ENCODE measurements at places on chromosomes 16 and 17.

DNA sequence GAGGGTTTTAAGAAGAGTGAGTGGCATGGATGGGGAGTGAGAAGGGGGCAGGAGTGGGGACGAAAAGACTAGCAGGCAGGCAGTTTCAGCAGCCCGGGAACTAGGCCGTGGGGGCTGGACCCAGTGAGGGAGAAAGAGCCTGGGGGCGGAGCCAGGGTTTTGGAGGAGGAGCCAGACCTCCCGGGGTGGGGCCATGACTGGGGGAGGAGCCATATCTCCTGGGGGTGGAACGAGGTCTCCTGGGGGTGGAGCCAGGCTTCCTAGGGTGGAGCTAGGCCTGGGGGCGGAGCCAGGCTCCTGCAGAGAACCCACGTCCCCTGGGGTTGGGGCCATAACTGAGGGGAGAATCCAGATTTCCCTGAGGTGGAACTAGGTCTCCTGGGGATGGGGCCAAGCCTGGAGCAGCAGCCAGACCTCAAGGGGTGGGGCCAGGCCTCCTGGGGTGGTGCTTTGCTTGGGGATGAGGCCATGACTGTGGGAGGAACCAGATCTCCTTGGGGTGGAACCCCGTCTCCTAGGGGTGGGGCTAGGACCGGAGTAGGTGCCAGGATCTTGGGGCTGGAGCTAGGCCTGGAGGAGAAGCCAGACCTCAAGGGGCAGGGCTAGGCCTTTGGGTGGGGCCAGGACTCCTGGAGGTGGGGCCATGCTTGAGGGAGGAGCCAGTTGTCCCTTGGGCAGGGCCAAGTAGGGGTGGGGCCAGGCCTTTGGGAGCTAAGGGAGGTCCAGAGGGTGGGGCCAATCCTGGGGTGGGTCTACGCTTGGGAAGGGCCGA is 41.7 kb upstream of the JPH3 start:
- no peak for DNase-seq

DNA sequence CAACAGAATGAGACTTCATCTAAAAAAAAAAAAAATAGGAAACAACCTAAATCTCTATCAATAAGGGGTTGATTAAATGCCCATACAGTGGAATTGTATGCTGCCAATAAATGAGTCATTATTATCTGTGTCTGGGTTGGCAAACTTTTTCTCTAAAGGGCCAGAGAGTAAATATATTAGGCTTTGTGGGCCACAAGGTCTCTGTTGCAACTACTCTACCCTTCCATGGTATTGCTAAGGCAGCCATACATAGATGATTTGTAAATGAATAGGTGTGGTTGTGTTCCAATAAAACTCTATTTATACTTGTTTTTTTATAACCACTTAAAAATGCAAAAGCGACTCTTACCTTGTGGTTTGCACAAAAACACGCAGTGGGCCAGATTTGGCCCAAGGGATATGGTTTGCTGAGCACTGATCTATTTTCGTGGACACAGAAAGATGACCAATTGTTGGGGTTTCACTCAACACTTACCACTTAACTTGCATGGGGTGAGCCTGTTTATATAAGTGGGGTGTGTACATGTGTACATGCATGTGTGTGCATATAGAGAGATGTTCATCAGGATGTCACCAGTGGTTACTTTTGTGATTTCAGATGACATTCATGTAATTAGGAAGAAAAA is 12.4 kb upstream of the IL4R start:
- no peak for DNase-seq

GRCh38 chr16:82652826-82653225 is 26.1 kb downstream of the CDH13 start:
- DNase-seq: no peak

GRCh38 chr17:3986270-3986938 is 22.2 kb upstream of the ATP2A3 start:
- DNase-seq: no peak

DNA sequence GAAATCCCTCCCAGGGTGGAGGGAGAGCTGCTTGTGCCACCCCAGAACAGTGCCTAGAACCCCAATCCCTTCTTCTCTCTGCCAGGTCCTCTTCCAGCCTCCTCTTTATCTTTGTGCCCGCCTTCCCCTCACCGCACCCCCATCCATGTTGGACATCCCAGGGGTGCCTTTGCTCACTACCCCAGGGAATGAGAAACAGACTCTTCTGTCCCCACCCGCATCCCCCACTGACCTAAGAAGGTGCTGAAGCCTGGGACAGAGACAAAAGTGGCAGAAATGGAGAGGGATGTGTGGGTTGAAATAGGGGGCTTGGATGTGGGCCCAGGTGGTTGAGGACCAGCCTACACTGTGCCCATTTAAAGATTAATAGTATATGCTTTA is 17.0 kb downstream of the ALOX15B start:
- no peak for DNase-seq

- no peak for DNase-seq
These were observed 69.3 kb downstream of the STXBP4 start for GRCh38 chr17:55037828-55038227.

GRCh38 chr17:55601874-55602364 is 90.7 kb upstream of the SMIM36 start:
- peak; percentile 75 for DNase-seq

GRCh38 chr17:73308017-73308823 is 3.6 kb downstream of the CDC42EP4 start:
- DNase-seq: peak; percentile 98

DNA sequence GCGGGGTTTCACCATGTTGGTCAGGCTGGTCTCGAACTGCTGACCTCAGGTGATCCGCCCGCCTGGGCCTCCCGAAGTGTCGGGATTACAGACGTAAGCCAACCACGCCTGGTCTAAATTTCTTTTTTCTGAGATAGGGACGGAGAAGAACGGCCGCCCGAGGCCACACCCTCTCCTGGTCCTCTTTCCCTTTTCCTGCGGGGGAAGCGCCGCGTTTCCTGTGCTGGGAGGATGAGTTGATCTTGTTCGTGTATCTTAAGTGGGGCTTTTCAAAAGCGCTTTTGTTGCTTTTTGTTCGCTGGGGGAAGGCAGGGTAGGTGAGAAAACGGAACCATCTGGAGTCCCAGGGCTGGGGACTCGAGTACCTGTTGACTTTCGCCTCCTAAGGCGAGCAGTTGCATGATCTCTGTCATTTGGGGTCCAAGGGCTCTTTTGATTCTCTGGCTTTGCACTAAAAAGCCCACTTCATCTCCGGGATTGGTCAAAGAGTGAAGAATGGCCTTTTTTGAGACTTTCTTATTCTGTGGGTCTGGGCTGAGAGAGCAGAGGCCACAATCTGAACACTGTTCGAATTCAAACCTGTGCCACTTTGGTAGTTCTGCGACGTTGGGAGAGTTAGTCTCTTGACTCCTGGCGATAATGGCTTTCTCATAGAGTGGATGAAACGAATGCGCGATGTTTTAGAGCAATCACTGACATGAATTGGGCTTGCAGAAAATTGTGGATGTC is 1.3 kb downstream of the FUS start:
- peak; percentile 46 for DNase-seq

DNA sequence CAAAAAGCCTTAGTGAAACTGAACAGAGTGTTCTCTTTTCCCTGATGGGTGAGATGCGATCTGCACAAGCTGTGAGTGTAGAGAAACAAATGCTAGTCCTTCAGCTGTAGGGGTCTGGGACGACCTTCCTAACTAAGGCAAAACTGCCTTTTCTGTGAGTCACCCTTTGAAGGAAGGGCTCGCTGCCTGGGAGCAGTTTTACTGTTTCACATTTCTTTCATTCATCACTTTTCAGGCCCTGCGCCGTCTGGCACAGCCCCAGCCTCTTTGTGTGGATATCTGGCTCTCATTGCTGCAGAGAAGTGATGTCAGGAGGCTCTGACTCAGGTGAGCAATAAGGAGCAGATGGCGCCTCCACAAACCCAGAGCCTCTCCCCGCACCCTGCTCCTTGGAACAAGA is 57.4 kb downstream of the HS3ST3A1 start:
- peak; percentile 95 for DNase-seq

DNA sequence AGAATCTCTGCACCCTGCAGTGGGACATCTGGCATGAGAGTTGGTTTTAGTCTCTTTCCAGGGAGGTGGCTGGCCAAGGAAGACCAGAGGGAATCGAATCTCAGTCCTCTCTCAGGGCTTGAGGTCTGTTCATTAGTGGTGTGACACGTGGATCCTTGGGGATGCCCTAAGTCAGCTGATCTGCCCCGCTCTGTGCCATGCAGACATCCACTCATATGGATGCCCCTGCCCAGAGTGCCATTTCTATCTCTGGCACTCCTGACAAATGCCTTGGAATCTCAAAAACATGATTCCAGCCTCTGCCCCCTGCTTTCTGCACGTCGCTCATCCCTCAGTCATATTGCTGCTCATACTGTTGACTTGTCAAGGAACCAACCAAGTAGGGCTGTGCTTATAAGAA is 38.8 kb downstream of the WSCD1 start:
- DNase-seq: no peak

DNA sequence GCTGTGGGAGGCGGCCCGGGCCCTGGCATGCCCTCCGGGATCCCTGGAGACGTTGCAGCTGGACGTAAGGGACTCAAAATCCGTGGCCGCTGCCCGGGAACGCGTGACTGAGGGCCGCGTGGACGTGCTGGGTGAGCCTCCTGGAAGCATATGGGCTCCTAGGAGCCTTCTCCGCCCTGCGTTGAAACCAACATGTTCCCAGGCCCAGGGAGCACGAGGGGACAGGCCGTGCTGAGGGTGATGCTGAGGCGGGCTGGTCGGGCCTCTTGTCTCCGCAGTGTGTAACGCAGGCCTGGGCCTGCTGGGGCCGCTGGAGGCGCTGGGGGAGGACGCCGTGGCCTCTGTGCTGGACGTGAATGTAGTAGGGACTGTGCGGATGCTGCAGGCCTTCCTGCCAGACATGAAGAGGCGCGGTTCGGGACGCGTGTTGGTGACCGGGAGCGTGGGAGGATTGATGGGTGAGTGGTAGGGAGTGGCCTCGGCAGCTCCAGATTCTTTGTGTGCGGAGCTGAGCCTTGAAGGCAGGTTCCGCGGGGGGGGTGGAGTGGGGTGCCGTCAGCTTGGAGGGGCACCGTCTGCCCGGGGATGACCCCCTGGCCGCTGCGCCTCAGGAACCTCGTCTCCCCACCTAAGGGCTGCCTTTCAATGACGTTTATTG is 567 bp downstream of the HSD17B1 start:
- peak; percentile 50 for DNase-seq

DNA sequence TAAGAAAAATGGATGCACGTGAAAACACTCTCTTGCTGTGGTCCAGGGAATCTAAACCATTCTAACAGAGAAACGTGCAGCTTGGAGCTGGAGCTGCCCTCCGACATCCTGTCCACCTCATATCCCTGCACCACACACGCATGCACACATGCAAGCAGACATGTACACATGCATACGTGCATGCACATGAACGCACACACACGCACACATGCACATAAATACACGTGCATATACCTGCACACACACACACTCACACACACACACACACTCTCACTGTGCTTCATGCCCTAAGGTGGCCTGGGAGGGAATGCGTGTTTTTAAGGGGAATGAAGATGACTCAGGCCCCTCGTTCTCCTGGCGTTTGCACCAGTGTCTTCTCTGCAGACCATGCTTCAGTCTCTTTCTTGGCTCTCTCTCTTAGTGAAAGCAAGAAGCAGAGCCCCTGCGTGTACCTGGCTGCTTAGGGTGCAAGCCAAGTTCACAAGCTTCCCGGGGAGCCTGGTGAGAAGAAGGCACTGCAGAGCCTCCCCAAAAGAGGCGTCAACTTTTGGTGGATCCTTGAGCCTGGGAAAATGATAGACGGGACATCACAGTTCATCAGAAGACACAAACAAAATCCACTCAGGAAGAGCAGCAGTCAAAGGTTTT is 72.8 kb downstream of the GOSR1 start:
- DNase-seq: no peak

- no peak for DNase-seq
These were observed 130.7 kb downstream of the CPPED1 start for GRCh38 chr16:12672986-12673385.

DNA sequence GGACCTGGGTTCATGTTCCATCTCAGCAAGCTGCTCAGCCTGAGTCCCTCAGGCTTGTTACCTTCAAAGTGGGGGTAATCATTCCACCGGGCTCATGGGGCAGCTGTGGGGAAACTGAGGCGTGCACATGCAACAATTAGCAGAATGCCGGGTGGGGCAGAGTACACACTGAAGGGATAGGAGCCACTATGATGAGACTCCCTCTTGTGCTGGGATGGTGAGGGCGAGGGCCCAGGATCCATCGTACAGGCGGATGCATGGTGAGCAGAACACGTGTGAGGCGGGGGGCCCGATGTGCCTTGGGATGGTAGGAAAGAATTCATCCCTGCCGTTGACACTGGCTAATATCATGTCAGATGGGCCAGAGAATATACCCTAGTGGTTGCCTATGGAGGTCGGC is 25.5 kb upstream of the MAP3K14 start:
- no peak for DNase-seq

GRCh38 chr17:42904110-42904469 is 3.5 kb downstream of the G6PC1 start:
- DNase-seq: no peak

DNA sequence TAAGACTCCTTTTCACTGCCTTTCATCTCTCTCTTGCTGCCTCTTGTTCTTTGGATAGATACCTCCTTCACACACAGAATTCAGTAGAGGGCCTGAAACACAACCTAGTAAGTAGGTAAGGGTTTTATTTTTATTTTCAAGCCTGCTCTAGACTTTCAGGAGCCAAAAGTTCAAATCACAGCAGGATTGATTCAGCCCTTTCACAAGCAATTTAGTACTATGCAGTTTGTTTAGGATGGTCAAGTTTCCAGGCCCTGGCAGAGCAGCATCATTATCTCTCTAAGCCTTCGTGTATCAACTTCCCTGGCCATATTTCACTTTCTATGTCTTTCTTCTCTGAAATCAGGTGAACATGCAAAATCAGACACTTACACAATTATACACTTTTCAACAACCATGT is 148.8 kb upstream of the CORO6 start:
- no peak for DNase-seq

DNA sequence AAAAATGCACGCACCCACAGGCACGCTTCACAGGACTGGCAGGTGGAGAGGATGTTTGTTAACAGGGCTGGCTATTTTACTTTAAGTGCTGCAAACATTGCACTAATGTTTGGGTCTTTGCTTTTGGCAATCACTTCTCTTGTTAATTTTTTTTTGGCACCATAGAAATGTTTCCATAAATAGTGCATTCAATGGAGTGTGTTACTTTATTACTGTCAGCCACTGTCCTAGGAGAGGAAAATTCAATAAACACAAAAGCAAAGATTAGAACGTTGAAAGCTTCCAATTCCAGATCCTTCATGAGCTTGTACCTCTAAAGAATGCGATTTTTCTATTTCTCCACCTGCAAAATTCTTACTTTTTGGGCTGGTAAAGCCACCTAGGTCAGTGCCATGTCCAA is 743.5 kb downstream of the WWOX start:
- no peak for DNase-seq

GRCh38 chr17:64630309-64631223 is 31.5 kb downstream of the SMURF2 start:
- DNase-seq: no peak

Data from fibroblast of pulmonary artery (primary cell).